GM12864 (cell line): ENCODE measurements at places on chromosomes 2 and 18.

- DNase-seq: no peak
Observed at GRCh38 chr2:53235836-53236582, 531.6 kb upstream of the CHAC2 start.

DNA sequence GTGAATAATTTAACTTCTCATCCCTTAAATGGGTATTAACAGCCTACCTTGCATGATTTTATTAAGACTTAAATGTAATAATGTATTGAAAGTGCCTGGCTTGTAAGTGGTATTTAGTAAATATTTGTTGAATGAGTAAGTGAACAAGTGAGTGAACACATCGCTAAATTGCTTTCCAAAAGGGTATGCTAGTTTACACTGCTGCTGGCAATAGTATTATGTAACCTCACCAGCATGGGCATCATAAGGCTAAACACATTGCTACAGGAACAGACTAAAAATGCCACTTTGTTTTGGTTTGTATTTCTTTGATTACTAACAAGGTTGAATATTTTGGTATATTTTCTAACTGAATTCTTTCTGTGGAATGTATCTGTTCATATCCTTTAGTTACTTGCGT lies 9.8 kb downstream of the WDR43 start:
- DNase-seq: no peak

DNA sequence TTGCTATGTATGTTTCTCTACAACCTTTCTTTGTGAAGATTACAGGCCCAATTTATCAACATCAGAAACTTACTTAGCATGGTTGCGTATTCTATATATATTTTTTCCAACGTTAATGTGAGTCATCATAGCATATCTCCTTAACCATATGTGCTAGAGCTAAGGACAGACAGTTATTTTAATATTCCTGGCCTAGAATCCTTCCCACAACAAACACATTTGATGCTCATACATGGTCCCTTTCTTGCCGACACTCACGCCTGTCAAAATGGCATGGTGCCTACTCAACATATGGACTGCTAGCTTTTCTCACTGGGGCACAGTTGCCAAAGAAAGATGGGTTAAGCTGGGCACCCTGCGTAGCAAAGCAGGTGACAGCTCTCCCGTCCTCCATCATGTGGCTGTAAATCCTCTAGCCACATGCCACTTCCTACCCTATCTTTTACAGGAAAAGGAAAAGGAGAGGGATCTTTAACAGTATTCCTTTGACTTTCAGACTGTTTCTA lies 75.2 kb upstream of the GALNT5 start:
- DNase-seq: no peak

GRCh38 chr2:153096272-153096671 lies 377.9 kb downstream of the ARL6IP6 start:
- DNase-seq: no peak

DNA sequence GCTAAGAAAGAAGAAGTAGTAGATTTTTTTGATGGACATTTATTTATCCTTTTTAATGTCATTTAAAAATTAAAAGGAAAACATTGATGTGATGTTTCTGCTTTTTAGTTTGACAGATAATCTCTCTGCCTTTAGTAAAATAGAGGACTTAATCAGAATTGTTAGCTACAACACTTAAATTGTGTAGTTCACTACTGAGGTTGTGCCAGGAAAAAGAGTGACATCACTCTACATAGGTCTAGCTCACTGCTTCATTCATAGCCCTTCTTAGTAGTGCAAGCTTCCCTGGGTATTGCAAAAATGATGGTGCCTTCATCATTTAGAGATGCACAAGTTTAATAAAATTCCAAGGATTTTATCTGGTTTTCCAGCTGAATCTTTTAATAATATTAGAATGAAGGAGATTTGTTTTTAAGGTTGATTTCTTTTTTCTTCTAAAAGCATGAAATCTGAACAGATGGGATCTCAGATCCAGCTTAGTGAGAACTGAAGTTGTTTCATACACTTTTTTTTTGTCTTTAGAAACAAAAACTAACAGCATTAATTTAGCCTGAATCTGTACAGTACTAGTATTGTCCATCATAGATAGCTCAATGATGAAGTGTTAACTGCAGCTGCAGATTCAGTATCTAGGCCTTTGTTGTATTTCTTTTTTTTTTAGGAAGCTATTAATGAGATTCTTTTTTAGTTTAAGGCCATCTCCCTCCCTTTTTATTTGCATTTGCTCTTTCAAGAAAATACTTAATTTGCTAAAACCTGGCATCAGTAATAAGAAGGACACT lies 20.6 kb upstream of the TMEFF2 start:
- DNase-seq: no peak

- DNase-seq: no peak
Observed at GRCh38 chr2:217868911-217869334, 133.9 kb downstream of the TNS1 start.

- no peak for DNase-seq
Observed at GRCh38 chr2:85887566-85888019, 1.2 kb downstream of the ST3GAL5 start.

- peak; percentile 45 for DNase-seq
Observed at GRCh38 chr2:147231607-147232006, 613.2 kb upstream of the ACVR2A start.

DNA sequence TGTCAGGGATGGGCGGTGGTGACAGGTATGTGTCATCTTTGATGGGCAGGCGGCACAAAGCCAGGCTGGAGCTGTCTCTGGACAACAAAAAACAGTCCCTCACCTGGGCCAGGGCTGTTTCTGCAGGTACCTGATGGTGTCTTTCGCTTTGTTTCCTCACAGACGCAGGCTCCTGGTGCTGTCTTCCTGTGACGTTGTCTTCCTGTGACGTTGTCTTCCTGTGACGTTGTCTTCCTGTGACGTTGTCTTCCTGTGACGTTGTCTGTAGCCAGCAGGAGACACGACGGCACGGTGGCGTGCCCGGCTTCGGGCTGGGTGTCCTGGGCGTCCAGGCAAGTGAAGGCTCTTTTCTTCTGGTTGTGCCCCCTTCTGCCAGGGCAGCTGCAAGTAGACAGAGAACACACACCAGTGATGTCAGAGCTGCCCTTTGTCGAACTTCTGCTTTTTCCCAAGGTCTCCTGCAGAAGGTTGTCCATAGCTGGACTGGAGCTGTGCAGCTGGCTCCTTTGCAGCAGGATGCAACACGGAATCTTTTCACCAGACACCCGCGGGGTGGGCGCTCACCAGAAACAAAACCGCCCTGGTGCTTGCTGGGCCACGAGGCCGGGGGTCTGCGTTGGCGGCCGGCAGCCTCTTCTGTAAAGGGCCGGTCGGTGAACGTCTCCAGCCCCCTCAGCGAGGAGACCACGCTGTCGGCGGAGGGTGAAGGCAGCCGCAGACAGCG lies 21.1 kb downstream of the GPR35 start:
- no peak for DNase-seq

- no peak for DNase-seq
Observed at GRCh38 chr2:133682906-133683305, 114.6 kb upstream of the NCKAP5 start.

DNA sequence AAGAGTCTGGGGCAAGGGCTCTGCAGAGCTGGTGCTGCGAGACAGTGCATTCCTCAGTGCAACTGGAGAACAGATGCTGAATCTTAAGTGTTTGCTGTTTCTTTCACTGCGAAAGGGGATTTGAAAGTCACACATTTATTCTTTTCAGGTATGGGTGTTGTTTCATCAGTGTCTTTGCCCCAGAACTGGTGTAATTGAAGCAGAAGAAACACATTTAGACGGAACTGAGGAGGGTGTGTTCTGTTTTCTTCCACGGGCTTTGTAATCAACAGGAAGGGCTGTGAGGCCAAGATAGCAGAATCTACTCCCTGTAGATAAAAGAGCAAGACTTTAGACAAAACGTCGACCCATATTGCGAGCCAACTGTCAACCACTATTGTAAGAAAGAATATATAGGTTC lies 151.9 kb downstream of the EPHA4 start:
- peak; percentile 15 for DNase-seq

GRCh38 chr2:234472155-234472554 lies 24.7 kb downstream of the ARL4C start:
- DNase-seq: no peak

DNA sequence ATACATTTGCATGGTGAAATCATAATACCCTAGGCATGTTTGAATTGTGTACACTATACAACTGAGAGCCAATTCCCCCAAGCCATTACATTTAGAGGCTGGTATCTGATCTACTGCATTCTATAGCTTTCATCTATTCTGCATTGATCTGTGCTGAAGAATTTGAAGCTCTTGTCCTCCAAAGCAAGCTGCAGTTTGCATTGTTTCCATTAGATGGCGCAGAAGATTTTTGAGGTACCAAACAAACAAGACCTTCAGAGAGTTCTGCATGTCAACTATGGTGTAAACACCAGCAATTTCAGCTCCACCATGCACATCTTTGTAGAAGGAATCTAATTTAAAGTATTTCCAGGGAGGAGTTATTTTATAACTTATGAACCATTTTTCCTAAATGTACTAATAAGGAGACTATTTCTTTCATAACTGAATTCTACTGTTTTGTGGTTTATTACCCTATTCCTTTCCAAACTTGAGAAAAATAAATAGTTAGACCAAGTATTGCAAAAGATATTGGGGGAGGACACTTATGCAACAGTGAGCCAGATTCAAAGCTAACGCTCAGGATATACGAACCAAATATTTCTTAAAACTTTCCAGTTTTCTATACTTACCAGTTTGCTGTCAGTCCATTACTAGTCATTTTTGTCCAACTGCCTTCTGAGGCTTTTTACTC lies 761.8 kb upstream of the ACVR2A start:
- DNase-seq: peak; percentile 72

GRCh38 chr2:100783987-100784386 lies 36.0 kb upstream of the NPAS2 start:
- DNase-seq: no peak

GRCh38 chr2:199199797-199200196 lies 257.9 kb downstream of the SATB2 start:
- DNase-seq: no peak

GRCh38 chr2:39948016-39948719 lies 169.1 kb upstream of the THUMPD2 start:
- DNase-seq: no peak

DNA sequence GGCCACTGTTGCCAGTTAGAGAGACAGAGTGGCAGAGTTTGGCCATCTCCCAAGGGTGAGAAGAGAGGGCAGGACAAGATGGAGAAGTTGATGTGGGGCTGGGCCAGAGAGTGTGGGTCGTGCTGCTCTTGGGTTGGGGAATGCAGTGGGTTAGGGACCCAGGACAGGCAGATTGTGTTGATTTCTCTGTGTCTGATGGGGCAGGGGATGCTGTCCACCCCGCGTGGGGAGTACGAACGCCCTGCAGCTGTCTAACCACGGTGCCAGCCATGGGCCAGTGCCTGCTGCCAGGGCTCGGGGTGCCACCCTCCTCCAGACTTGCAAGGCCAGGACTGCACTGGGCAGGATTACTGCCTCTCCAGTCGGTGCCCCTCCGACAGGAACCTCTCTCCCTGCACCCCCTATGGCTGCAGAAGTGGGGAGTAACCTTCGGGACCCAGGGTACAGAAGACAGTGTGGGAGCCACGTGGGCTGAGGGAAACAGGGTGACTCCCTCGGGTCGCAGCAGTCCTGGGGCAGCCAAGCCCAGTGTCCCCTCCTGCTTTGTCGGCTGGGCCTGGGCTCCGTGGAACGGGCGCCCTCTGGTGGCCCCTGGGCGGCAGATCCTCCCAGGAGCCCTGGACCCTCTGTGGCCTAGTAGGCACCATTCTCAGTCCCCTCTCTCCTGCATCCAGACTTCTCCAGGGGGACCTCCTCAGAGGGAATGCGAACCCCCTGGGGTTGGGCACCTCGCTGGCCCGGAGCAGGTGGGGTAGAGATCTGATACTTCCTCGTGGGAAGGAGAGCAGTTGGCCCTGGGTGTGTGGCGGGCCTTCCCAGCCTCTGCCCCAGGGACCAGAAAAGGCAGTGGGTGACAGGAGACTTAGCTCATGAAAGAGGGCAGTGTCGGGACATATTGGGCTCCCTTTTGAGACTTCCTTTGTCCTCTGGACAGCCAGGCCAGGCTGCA lies 2.7 kb downstream of the GPC1 start:
- no peak for DNase-seq

DNA sequence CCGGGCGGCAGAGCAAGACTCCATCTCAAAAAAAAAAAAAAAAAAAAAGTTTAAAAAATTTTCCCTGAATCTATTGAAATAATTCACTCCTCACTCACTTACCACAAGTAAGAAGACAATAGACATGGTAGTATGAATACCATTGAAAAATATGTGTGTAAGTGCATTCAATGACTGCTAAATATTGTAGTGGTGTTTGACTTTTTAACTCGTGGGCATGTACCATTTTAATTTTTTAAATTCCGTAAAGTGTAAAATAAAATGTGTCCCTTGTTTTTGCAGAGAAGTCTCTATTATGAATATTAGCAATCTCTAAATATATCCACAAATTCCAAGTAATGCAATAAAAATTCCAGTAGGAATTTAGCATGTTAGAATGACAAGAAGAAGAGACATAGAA lies 134.1 kb downstream of the COPS8 start:
- DNase-seq: no peak

- DNase-seq: no peak
Observed at GRCh38 chr2:235492850-235493344, 946 bp upstream of the AGAP1 start.

- DNase-seq: no peak
Observed at GRCh38 chr2:161245261-161245553, 63.0 kb upstream of the PSMD14 start.

GRCh38 chr2:71154798-71155197 lies 24.4 kb downstream of the MPHOSPH10 start:
- no peak for DNase-seq

- no peak for DNase-seq
Observed at GRCh38 chr2:118822572-118822971, 24.9 kb downstream of the EN1 start.

GRCh38 chr2:73232403-73233153 lies 461 bp downstream of the PRADC1 start:
- DNase-seq: no peak

DNA sequence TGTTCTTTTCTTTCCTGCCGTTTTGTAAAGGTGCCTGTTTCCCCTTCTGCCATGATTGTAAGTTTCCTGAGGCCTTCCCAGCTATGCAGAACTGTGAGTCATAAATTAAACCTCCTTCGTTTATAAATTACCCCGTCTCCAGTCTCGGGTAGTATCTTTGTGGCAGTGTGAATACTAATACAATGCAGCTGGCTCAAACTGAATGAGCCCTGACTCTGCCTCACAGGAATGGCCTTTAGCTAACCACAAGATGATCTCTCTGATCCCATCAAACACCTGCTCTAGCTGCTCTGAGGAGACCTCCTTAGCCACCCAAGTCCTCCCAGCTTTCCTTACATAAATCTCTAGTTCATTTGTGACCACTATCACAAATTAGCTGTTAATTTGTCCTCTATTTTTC lies 41.5 kb upstream of the CAB39 start:
- DNase-seq: no peak

GRCh38 chr2:174003720-174004695 lies 38.8 kb upstream of the SP3 start:
- no peak for DNase-seq

DNA sequence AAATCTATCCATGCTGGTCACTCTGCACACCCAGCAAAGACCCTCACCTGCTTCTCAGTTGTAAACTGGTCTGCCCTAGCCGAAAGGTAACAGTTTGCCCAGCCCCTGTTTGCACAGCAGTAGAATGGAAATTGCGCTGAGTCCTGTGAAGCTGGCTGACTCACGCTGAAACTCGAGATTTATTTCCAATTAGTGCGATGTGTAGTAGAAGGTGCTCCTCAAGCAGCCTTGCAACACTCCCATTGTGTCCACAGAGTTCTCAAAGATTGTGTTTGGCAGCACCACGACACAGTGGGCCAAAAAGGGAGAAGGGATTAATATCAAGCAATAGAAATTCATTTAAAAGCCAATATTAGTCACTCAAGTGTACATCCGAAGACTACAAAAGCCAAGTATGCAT lies 21.7 kb upstream of the APCDD1 start:
- DNase-seq: no peak
